CD14-positive monocyte (primary cell): ENCODE measurements at places on chromosomes 1 and 21.
A peak's percentile ranks its signal among the peaks of the same experiment; 100 is the strongest.

- no peak for DNase-seq
These were observed 5.1 kb upstream of the RIPPLY3 start for GRCh38 chr21:37001441-37001840.

DNA sequence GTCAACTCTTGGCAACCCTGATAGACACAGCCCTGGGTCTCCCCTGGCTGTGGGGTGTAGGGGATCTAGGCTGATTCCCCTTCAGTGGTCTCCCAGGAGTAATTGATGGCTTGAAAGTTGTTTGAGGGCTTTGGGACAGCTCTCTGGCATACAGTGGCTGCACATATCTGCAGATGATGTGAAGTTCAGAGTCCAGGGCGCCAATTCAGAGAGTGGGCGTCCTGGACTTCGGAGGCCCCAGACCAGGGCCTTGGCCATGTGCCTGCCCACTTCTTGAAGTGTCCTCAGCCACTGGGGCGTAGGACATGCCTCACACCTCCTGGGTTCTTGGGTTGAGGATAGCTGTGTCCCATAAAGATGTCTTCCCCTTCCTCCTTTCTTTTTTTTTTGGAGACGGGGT lies 2.6 kb downstream of the INAVA start:
- no peak for DNase-seq

DNA sequence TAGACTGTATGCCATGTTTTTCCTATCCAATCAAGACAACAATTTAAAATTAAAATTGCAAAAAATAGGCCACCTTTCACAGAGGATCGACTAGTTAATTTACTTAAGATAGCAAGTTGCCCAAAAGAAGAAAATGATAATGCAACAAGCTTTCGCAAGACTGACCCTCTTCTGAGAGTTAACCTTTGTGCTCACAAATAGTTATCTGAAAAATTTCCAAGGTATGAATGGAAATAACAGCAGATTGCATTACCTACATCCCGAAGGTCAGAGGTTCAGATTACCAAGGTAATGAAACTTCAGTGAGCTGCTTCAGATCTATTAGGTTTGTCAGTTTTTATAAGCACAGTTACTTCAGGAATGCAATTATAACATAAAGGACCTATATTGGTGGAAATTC lies 298.0 kb downstream of the KCTD3 start:
- DNase-seq: no peak

DNA sequence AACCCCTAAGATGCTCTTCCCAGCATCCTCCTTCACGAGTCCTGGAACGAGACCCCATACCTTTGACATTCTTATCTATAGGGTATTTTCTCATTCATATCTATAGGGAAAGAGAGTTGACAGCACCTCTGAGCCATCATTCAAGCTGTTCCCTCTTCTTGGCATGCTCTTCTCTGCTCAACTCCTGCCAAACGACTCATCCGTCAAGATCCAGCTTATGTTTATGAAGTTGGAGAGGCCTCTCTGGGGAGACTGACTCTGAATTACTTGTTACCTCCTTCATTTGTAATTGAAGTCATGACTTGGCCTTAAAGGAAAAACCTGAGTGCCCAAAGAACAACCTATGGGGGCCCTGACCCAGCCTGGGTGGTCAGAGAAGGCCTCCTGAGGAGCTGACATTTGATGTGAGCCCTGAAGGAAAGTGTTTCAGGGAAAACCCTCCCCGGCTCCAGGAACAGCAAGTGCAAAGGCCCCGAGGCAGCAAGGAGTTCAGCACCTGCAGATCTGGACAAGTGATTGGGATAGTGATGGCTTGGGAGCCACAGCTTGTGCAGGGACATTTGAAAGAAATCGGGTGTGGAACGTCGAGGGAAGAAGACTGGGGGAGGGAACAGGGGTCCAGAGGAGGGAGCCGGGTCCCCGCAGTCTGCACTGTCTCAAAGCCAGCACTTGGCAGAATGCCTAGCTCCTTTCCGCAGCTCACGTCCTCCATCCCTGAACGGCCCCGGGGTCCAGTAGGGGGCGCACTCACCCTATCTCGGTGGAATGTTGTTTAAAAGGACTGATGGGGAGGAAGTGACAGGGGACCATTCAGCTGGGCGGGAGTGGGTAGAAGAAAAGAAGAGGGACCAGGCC lies 14.0 kb upstream of the CDA start:
- DNase-seq: peak; percentile 80

GRCh38 chr1:84298684-84299535 lies 2.6 kb upstream of the SAMD13 start:
- DNase-seq: peak; percentile 12

GRCh38 chr1:172142324-172142723 lies 278.2 kb upstream of the C1orf105 start:
- no peak for DNase-seq

- no peak for DNase-seq
These were observed 34.4 kb upstream of the ZNF648 start for GRCh38 chr1:182095946-182096345.
